Coronary artery (tissue), 2 donors: ENCODE measurements at places on chromosomes 5 and 9.

DNA sequence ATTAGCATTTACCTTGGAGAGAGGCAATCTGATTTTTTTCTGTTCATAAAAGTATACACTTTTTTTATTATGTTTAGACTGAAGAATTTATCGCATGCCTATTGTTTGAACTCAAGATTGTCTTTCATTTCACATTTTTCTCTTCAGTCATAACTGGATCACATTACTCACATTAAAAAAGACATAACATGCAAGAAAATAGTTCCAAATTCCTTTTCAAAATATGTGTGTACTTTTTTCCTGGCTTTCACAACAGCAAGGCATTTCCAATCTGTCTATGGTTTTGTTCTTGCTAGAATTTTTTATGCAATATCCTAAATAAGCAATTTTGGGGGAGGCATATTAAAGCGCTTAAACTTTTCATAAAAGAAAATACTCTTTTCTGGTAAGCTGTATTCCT is 21.2 kb downstream of the FTMT start:
- DNase-seq, result no peak

GRCh38 chr5:148290271-148291195 is 21.7 kb upstream of the SPINK7 start:
- no peak for DNase-seq

DNA sequence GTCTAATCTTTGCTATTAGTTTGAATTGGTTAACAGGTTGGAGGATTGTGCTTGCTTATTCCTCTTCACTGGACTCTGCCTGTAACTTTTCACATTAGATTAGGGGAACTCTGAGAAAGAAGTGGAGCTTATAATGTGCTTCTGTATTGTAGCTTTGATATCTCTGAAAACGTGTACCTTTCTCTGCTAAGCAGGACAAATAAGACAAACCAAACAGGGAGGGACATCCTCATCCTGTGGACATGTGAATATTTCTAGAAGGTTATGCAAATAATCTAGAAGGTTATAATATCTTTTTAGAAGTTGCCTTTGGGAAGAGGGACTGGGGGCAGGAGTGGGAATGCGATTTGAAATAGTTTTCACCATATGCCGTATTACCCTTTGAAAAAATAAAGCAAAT is 11.7 kb downstream of the IQGAP2 start:
- DNase-seq, result no peak

- DNase-seq, result peak; percentile 68
Observed at GRCh38 chr9:16316456-16316855, 554.0 kb downstream of the BNC2 start.

GRCh38 chr5:37552770-37553719 is 173.9 kb downstream of the WDR70 start:
- no peak for DNase-seq

DNA sequence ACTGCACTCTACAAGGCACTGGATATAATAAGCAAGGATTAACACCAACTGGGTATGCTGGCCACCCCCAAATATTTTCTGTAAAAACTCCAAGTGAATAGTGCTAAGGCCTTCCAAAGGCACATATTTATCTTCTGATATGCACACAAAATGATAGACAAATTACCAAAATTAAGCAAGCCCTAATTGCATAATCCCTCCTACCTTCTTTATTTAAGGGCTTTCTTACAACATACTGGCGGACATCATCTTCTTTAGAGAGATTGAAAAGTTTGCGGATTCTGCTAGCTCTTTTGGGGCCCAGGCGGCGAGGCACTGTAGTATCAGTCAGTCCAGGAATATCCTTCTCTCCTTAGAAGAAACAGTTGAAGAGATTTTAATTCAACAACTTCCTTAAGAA is 1.9 kb downstream of the RPS6 start:
- DNase-seq, result no peak
